Thoracic aorta endothelial cell (primary cell): ENCODE measurements at places on chromosomes 6 and 20. TPM values are rescaled to one million over a fixed set of nuclear protein-coding genes. Genes with fewer than 3 reads are reported as not detected.

Gene SOX4
- total RNA-seq = 86.7 and 91.0 TPM in 2 replicates

Gene CGA
- total RNA-seq = not detected in 2 replicates

Gene SNAI1
- total RNA-seq = 3.5 and 3.7 TPM in 2 replicates

Gene VSTM2L
- total RNA-seq = 0.13 TPM in 1 of 2 replicates, not detected in the other

Gene BCLAF1
- total RNA-seq = 220 and 268 TPM in 2 replicates

Gene TRIM31
- total RNA-seq = not detected in 2 replicates

Gene CLVS2
- total RNA-seq = not detected in 2 replicates

Gene CFAP61
- not detected in 2 replicates for total RNA-seq

Gene IL17A
- not detected in 2 replicates for total RNA-seq

Gene MCHR2
- total RNA-seq = not detected in 2 replicates

Gene HDGFL1
- not detected in 2 replicates for total RNA-seq

Gene GMPR
- total RNA-seq = 20.1 and 25.0 TPM in 2 replicates

Gene TMC2
- not detected in 2 replicates for total RNA-seq

Gene RRAGD
- 0.27 and 1.1 TPM in 2 replicates for total RNA-seq

Gene FNDC11
- 0.40 and 0.50 TPM in 2 replicates for total RNA-seq

Gene SIRPD
- total RNA-seq = not detected in 2 replicates

Gene PLN
- not detected in 2 replicates for total RNA-seq

Gene MYB
- total RNA-seq = 0.14 and 0.27 TPM in 2 replicates

Gene NRSN1
- not detected in 2 replicates for total RNA-seq

Gene MAVS
- total RNA-seq = 30.3 and 43.3 TPM in 2 replicates

Gene WFDC5
- not detected in 2 replicates for total RNA-seq

Gene SYCP2L
- total RNA-seq = not detected in 2 replicates

Gene NOX3
- not detected in 2 replicates for total RNA-seq

Gene ABHD16B
- not detected in 2 replicates for total RNA-seq

Gene MACROD2
- total RNA-seq = 0.66 and 1.0 TPM in 2 replicates

Gene SMOC2
- total RNA-seq = not detected in 2 replicates

Gene TAAR8
- total RNA-seq = not detected in 2 replicates

Gene PPP1R3D
- total RNA-seq = 6.5 and 7.5 TPM in 2 replicates

Gene LAMA2
- 3.9 and 5.8 TPM in 2 replicates for total RNA-seq

Gene PRL
- total RNA-seq = not detected in 2 replicates

Gene CCN6
- not detected in 2 replicates for total RNA-seq

Gene PRPH2
- 0.07 TPM in 1 of 2 replicates, not detected in the other for total RNA-seq

Gene SAMD5
- total RNA-seq = 2.0 and 3.6 TPM in 2 replicates

Gene HLA-DQB2
- 0.07 TPM in 1 of 2 replicates, not detected in the other for total RNA-seq

Gene LINC00237
- total RNA-seq = not detected in 2 replicates

Gene CCN2
- total RNA-seq = 711 and 937 TPM in 2 replicates

Gene PDE10A
- 9.1 and 18.9 TPM in 2 replicates for total RNA-seq

Gene BMP2
- 41.5 and 44.6 TPM in 2 replicates for total RNA-seq

Gene AVP
- not detected in 2 replicates for total RNA-seq

Gene PGC
- not detected in 2 replicates for total RNA-seq

Gene ASIP
- total RNA-seq = not detected in 2 replicates
